CD4-positive, alpha-beta T cell (primary cell): ENCODE measurements at places on chromosomes 3 and 15. TPM values are rescaled to one million over a fixed set of nuclear protein-coding genes. Genes with fewer than 3 reads are reported as not detected.

GRCh38 chr15:73857193-73857920 is 16.0 kb upstream of the TBC1D21 start:
- DNase-seq = no peak

- no peak for DNase-seq
These were observed 2.6 kb downstream of the SMAD3 start for GRCh38 chr15:67067930-67068551.

DNA sequence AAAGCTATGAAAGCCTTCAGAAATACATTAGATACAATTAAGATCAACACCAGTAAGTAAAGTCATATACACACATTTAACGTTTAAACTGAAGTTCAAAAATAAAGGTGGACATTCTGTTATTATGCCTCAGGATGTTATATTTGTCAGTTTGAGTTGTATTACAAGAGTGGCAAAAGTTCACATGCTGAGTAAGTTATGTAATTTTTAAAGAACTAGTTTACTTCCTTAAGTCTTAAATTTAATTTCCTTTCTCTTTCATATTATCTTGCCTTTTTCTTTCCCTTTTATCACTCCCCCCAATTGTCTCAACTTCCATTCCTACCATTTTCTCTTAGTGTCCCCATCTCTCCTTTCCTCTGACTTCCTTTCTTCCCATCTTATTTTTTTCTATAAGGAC is 4.9 kb upstream of the GPR87 start:
- no peak for DNase-seq

- no peak for DNase-seq
These were observed 129.8 kb downstream of the PPM1L start for GRCh38 chr3:160885791-160886286.

Gene CIDEC
- not detected for total RNA-seq

- DNase-seq = no peak
These were observed 610.9 kb downstream of the AGBL1 start for GRCh38 chr15:86690566-86690965.

Gene WDR53
- 18.4 TPM for total RNA-seq

- DNase-seq = no peak
These were observed 2.9 kb downstream of the TMOD2 start for GRCh38 chr15:51754267-51754666.

DNA sequence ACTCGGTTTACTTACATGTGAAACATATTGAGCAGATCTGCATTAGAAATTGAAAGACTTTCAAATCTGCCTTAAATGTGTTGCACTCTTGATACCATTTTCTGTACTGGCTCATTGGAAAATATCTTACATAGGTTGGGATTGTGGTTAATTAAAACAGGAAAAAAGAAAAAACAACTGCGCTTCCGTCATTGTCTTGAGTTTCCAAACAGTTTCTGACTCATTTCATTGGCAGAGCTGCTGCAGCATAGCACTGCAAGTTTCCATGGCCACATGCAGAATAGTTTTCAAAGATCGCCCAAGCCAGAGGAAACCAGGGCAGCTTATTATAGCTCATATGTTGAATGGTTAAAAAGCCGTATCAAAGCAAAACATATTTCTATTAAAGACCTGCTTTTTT is 446.6 kb upstream of the BCHE start:
- no peak for DNase-seq

Gene MNS1
- total RNA-seq = not detected

DNA sequence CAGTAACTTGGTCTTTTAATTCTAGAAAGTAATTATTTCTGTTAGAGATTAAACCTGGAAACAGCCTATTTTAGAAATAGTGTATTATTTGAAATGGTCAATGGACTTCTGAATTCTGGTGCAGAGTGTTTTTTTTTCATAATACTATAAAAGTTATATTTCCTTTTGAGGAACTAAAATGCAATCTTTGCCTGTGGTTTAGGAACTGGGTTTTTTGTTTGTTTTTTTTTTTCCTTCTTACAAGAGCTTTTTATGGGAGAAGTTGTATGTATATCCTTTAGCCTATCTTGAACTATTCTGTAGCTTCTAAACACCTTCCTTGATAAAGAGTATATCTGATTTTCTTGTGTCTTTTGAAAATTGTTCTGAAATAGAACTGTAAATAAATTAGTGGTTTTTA is 88.3 kb downstream of the ARIH1 start:
- no peak for DNase-seq

- no peak for DNase-seq
These were observed 1198.0 kb downstream of the ROBO1 start for GRCh38 chr3:78569804-78570203.

DNA sequence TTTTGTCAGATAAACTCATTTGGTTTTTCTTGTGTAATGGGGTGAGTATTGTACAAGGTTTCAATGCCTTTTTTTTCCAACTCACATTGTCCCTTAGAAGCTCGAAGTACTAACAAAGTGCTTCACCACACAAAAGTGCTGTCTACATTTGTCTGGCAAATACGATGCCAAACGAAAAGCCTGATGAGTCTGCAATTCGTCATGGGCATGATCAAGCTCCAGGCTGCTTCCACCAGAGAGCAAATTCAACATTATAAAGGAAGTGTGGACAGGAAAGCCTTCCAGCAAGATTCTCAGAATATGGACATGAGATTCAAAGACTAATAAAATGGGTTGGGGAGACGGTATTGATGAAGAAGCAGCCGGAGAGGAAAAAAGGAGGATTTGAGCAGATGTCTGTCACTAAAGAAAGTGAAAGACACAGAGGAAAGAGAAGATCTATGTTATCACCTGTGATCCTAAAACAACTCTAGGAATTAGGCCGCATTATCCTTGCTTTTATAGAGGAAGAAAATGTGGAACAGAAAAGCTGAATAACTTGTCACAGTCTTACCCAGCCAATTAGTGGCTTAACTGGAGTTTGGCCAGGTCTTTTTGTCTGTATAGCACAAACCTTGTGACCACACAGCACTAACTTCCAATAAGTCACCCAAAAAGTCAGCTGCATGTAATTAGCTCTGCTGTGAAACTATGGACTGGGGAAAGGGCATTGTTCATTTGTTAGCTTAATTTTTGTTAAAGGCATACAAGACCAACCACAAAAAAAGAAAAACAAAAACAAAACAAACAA is 494.8 kb downstream of the FHIT start:
- DNase-seq = no peak

- no peak for DNase-seq
These were observed 98.4 kb downstream of the ECT2 start for GRCh38 chr3:172848910-172849309.

Gene LIPH
- not detected for total RNA-seq

DNA sequence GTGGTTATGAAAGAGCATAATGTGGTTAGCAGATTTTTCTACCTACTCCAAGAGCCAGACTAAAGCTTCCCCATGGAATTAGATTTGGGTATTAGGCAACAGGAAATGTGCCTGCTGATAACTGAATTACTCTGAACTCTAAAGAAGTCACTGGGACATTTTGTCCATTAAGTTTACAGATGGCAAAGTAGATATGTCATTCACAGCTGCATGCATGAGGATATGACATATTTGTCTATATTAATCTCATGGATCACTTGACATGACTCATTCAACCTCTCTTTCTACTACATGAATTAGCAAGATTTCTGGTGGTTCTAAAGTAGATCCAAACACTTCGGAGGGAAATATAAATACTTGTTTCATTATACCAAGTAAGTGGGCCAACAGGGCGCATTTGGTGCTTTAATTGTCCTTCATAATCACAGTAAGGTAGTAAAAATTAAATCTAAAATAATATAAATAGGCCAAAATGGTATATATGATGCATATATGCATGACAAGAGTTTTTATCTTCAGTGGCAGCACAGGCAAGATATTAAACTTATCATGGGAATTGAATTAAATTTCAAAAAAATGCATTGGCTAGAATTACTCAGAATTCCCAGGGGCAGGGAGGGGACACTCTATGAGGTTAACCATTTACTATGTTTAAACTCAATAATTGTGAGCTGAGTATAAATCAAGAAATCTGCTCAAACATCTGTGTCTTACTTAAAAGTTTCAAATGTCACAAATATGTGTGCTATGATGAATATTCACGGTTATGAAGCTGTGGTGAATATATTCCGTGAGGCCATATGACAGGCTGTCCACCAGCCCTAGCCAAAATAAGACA is 365.3 kb upstream of the KCNMB2 start:
- DNase-seq = no peak

GRCh38 chr3:4303187-4304123 is at the start of gene SETMAR:
TSS of gene SETMAR (plus strand) at chr3:4303369. CDS start at chr3:4303371, 2 bp downstream.
- DNase-seq = peak; percentile 72

GRCh38 chr3:3134750-3135448 is 8.2 kb downstream of the TRNT1 start:
- no peak for DNase-seq

DNA sequence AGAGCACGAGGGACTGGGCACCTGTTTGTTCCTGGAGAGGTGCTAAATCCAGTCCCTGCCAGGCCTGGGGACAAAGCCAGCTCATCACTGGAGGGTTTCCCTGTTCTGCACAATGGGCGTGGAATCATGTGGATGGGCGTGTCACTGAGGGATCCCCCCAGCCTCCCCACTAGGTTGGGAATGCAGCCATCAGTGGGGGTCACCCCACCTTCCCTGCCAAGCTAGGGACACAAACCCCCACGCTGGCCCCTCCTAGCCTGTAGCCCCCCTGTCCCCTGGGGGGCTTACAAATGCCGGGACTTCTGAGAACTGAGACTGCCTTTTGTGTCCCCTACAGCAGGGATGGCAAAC is 61.9 kb downstream of the NSMCE3 start:
- no peak for DNase-seq

Gene RPL39L
- total RNA-seq = 1.1 TPM

Gene TNFAIP8L3
- total RNA-seq = not detected

- DNase-seq = peak; percentile 11
These were observed 239.9 kb downstream of the TLE3 start for GRCh38 chr15:69857686-69858391.

- DNase-seq = no peak
These were observed 43.8 kb downstream of the ZNF710 start for GRCh38 chr15:90044916-90045371.

DNA sequence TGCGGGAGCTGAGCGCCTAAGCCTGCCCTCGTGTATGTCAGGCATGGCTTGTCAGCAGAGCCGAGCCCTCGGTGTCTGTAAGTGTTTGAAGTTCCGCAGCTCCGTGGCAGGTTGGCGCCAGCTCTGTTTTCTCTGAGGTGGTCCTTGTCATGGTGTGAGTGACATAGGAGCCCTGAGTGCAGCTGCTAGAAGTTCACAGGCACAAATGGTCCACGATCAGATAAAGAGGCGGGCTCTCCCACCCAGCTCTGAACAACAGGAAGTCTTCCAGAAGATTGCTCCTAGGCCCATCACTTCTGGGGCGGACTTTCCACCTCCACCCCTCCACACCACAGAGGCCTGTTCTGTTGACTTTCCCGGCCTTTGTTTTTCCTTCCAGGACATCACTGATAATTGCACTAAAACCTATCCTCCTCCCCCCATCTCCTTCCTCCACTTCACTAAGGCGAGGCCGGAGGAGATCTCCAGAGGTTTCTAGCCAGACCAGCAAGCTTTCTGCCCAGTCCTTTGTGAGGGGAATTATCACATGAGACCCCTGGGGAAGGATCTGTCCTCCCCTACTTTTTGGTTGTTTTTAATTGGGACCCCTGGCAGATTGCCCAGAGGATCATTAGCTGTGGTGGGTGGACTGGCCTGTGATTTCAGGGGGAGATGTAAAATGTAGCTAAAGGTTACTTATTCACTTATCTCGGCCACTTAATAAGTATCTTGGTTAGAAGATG is 19.9 kb downstream of the ITPR1 start:
- DNase-seq = no peak

Gene TTC14
- total RNA-seq = 84.4 TPM

DNA sequence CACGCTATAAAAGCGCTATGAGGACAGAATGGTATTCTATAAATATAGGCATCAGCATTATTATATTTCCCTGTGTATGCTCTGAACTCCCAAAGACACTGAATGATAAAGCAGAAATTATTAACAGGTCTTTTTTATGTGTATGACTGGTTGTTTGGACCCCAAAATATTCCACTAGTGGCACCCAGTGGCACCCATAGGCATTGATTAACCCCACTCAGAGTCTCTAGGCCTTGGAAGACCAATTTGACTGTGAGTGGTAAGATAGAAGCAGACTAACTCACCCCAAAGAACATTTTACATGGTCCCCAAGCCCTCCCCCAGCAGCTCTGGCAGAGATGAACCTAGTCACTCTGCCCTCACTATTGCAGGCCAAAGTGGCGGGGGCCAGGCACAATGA is 45.4 kb upstream of the UBE2E1 start:
- no peak for DNase-seq

DNA sequence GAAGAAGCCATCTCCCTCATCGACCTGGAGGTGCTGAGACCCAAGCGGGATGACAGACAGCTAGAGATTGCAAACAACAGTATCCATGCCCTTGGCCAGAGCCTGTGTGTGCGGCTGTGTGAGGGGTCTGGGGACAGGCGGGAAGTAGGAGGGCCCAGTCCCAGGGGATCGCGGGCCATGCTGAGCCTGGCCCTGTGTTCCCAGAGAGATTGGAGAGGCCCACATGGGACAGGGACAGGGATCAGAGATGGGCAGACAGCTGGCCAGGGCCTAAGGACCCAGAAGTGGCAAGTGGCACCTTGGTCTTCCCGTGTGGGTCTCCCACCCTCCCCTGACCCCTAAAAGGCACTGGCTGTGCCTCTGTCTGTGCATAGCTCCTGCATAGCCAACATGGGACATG is 10.9 kb upstream of the RHO start:
- no peak for DNase-seq

DNA sequence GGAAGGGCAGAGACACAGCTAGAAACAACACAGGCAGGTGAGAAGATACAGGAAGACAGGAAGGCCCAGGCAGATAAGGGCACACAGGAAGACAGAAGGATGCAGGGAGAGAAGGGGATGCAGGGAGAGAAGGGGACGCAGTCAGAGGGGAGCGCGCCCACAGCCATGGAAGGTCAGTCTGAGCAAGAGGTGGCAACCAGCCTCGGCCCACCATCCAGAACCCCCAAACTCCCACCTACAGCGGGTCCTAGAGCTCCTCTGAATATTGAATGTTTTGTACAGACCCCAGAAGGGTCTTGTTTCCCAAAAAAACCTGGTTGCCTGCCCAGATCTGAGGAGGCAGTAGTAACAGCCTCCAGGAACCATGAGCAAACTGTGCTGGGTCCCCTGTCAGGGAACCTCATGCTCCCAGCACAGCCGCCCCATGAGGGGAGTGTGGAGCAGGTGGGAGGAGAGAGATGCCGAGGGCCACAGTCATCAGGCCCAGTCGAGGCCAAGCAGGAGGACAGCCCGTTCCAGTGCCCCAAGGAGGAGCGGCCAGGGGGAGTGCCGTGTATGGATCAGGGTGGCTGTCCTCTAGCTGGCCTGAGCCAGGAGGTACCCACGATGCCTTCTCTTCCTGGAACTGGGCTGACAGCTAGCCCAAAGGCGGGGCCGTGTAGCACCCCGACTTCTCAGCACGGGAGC is 27.6 kb upstream of the SLC28A1 start:
- DNase-seq = no peak

GRCh38 chr3:59750391-59750790 is 700.6 kb upstream of the CFAP20DC start:
- DNase-seq = no peak
